ENCODE measurements at places on chromosomes 1 and 21.

DNA sequence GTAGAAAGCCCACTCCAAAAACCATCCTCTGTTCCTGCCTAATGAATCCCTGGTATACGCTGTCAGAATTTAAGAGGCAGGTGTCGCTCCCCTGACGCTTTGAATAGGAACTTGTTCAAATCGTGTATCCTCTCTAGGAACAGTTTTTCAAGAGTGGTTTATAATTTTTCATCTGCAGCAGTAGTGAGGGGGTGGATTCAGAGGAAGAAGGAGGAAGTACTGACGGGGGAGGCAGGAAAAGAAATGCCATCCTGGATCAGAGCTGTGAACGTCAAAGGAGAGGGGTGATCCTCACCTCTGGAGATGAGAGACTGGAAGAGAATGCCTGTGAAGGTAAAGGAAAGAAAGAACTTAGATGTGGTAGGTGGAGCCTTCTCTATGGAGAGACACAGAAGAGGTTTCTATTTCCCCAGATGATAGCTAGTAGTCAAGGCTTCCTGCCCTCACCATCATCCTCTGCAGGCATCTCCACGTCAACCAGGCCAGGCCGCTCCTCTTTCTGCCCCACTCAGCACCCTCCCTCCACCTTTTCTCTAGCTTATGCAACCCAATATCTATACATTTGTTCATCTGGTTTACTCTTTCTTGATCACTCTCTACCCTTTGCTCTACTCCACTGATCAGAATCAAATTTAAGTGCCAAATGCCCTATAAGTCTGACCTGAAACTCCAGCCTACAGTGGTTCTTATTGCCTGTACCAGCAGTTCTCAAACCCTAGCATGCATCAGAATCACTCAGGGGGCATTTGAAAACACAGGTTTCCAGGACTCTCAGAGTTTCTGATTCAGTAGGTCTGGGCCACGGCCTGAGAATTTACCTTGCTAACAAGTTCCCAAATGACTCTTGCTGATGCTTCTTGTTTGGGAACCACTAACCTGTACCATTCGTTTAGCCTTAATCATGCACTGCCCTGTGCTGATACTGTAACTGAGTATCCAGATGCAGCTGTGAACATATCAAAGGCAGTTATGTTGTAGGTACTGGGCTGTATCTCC is 13.1 kb upstream of the BCL9 start:
- DNase-seq, result no peak

DNA sequence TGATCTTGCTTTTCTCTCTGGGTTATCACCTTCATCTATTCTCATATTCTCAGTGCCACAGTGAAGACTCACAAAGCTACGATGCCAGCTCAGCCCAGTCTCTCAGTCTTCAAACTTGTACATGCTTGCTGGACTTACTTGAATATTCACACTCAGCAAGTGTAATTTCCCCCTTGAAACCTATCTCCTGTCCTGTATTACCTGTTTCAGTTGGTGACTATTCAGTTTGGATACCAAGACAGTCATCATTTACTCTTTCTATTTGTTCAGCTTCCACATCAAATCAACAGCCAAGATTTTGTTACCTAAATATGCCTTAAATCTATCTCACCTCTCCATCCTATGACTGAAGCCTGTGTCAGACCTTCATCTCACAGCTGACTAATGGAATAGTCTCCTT is 209.7 kb downstream of the LRRC7 start:
- DNase-seq, result no peak

DNA sequence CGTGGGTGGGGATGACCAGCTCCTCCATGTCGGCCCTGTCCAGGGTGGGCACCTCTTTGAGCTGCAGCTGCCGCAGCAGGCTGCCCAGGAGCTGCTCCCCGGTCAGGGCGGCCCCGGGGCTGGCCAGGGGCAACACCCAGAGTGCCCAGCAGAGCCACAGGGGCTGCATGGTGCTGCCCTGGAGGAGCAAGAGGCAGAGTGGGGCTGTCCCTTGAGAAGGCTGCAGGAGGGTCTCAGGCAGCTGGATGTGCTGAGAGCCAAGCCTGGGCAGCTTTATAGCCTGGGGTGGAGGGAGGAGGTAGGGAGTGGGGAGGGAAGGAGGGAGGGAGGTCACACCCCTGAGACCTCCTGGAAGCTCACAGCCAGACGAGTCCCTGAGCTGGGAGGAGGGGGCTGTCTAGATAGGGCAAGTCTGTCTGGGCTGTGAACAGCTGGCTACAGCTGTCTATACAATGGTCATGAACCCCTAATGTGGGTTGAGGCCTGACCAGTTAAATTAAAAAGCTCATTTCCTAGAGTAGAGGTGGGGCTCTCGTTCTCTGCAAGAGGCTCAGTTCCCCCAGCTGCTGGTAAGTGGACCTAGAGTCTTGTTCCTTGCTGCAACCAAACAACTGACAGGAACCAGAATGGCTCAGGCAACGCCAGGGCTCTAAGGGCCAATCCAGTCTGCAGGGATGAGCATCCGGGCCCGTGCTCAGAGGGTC is at the start of gene LEFTY1:
Gene LEFTY1 (minus strand): TSS at position 249 of the 704 bp plus-strand sequence. CDS start 80 bp downstream, at position 169.
- DNase-seq, result no peak

GRCh38 chr1:36699113-36699911 is 216.6 kb upstream of the CSF3R start:
- DNase-seq, result no peak

All from activated CD4-positive, CD25-positive, alpha-beta regulatory T cell (primary cell).